Activated naive CD8-positive, alpha-beta T cell treated with anti-CD3 and anti-CD28 coated beads for 36 hours (primary cell): ENCODE measurements at places on chromosomes 16 and 17. TPM values are rescaled to one million over a fixed set of nuclear protein-coding genes. Genes with fewer than 3 reads are reported as not detected.

- H3K27me3 ChIP-seq, result no peaks in the 10 kb centered on the region
- peaks cover 6% of the 10 kb centered on the region for H3K36me3 ChIP-seq
- H3K27ac ChIP-seq, result peak overlapping the region; percentile 17
- no peak overlapping the region for H3K4me3 ChIP-seq
- DNase-seq, result peak; percentile 51
- peaks cover 20% of the 10 kb centered on the region for H3K4me1 ChIP-seq
Measured at GRCh38 chr17:17808706-17809432, 27.9 kb downstream of the SREBF1 start.

The AGRP gene
- total RNA-seq, result not detected

DNA sequence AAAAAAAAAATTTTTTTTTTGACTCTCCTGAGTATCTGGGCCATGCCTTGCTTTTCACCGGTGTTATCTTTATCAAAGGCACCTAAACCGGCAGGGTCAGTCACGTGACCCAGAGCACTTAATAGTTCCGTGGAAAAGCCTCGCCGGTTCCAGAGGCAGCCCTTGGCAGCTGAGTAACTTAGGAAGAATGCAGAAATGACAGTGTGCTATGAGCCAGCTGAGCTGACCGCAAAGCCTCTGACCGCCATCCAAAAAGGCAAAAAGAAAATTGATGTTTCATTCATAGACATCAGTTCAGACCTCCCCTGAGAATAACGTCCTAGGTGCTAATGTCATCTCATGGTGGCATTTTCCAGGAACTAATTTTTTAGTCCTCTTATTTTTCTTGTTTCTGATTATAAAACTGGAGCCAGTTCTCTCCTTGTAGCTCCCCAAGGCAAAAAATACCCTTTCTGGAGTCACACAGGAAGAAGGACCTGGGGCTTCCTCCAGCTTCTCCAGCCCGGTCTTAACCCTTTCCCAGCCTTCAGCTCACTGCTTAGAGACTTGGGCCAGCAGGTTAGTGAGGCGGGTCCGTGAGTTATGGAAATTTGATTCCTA is 122.6 kb downstream of the SOCS1 start:
- H3K4me3 ChIP-seq, result no peak overlapping the region
- peaks cover 44% of the 10 kb centered on the region for H3K4me1 ChIP-seq
- no peak overlapping the region for H3K27ac ChIP-seq
- H3K27me3 ChIP-seq, result no peaks in the 10 kb centered on the region
- DNase-seq, result no peak
- peaks cover 19% of the 10 kb centered on the region for H3K36me3 ChIP-seq

- no peak overlapping the region for H3K4me3 ChIP-seq
- peaks cover 19% of the 10 kb centered on the region for H3K36me3 ChIP-seq
- H3K4me1 ChIP-seq, result peaks cover 9% of the 10 kb centered on the region
- DNase-seq, result peak; percentile 62
- no peaks in the 10 kb centered on the region for H3K27me3 ChIP-seq
Measured at GRCh38 chr17:38322156-38322779, 21.5 kb downstream of the GPR179 start.

The NUPR1 gene
- not detected for total RNA-seq

The CMTM2 gene
- total RNA-seq, result not detected

The MYH1 gene
- not detected for total RNA-seq

The NHERF2 gene
- total RNA-seq, result 3.7 TPM

GRCh38 chr16:87682852-87683399 is 80.6 kb downstream of the JPH3 start:
- DNase-seq, result no peak
- H3K4me1 ChIP-seq, result peaks cover 10% of the 10 kb centered on the region
- no peak overlapping the region for H3K4me3 ChIP-seq
- H3K36me3 ChIP-seq, result no peaks in the 10 kb centered on the region
- no peak overlapping the region for H3K27ac ChIP-seq
- H3K27me3 ChIP-seq, result no peaks in the 10 kb centered on the region

DNA sequence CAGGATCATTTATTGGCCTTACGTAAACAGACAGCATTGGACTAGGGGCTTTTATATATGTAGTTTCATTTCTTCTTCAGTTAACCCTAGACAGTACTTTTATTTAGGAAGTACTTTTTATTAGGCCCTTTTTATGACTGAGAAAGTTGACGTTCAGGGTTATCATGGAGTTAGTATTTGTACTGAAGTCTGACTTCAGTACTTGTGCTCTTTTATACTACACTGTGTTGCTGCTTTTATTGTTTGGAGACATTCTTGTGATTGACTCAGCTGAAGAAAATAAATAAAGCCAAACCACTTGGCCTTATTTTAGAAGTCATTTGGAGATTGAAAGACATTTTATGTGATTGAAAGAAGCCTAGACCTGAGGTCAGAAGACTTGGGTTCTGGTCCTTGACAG is 6.9 kb downstream of the LIG3 start:
- no peaks in the 10 kb centered on the region for H3K27me3 ChIP-seq
- peaks cover 14% of the 10 kb centered on the region for H3K36me3 ChIP-seq
- H3K4me1 ChIP-seq, result peaks cover 28% of the 10 kb centered on the region

- H3K27me3 ChIP-seq, result peaks cover 37% of the 10 kb centered on the region
- no peak for DNase-seq
- no peaks in the 10 kb centered on the region for H3K36me3 ChIP-seq
- peaks cover 30% of the 10 kb centered on the region for H3K4me1 ChIP-seq
Measured at GRCh38 chr17:76079956-76080767, 1.2 kb downstream of the ZACN start.

DNA sequence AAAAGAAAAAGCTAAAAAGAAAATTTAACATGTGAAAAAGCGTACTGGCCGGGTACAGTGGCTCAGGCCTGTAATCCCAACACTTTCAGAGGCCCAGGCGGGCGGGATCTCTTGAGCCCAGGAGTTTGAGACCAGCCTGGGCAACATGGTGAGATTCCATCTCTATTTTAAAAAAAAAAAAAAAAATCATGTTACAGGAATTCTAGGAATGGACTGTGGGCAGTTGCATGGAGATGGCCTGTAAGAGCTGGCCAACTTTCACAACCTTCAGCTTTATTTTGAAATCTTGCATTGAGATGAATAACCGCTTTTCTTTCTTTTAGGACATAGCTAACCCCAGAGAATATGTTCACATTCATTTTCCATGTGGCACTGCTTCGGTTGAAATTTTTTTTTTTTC is 8.2 kb upstream of the CIAO3 start:
- no peak for DNase-seq
- H3K36me3 ChIP-seq, result no peaks in the 10 kb centered on the region
- H3K27ac ChIP-seq, result no peak overlapping the region
- H3K4me1 ChIP-seq, result no peaks in the 10 kb centered on the region
- no peak overlapping the region for H3K4me3 ChIP-seq
- no peaks in the 10 kb centered on the region for H3K27me3 ChIP-seq
